RCC 7860 (cell line): ENCODE measurements at places on chromosomes 1 and 21.
A peak's percentile ranks its signal among the peaks of the same experiment; 100 is the strongest.

- DNase-seq, result no peak
Measured at GRCh38 chr1:32112806-32113375, 5.0 kb downstream of the KPNA6 start.

DNA sequence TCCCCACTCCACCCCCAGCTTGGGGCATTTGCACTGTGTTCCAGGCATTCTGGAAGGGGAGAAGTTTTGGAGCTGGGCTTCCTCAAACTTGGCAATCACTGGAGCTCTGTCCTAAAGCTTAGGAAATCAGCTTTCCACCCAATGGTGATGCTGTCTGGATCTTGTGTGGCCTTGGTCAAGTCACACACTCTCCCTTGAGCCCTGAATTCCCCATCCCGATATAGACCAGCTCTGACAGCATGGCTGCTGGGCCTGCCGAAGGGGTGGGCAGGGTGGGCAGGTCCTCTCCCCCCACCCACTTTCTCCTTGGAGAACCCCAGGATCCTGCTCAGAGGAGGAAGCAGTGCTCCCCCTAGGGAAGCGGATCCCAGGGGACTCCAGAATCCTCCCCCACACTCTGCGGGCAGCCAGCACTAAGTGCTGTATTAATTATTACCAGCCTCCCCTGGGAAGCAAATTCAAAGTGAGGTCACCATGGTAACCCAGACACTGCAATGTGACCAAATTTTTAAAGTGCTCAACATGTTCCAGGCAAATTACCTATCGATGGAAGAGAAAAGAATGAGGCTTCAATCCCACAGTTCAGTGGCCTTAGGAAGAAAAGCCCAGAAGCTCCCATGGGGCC lies 21.3 kb upstream of the LDLRAP1 start:
- peak; percentile 39 for DNase-seq

DNA sequence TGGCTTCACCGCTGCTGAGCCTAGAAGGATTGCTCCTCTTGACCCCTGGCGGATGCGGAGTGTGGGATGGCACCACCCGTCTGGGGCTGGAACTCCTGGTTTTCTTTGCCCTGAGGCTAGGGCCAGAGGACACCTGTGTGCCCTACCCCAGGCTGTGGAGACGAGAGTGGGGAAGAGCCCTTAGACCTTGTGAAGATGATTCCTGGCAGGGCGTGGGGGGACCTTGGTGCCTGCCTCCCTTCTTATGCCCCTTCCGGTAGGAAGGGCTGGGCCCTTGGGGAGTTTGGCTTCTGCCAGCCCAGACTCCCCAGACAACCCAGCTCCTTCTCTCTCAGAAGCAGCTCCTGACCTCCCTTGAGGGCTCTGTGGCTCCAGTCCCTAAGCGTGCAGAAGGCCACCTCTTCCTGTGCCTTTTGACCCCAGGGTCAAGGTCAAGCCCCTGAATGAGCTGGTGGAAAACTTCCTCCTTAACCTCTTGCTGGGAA lies 891 bp downstream of the RPS6KA1 start:
- no peak for DNase-seq

DNA sequence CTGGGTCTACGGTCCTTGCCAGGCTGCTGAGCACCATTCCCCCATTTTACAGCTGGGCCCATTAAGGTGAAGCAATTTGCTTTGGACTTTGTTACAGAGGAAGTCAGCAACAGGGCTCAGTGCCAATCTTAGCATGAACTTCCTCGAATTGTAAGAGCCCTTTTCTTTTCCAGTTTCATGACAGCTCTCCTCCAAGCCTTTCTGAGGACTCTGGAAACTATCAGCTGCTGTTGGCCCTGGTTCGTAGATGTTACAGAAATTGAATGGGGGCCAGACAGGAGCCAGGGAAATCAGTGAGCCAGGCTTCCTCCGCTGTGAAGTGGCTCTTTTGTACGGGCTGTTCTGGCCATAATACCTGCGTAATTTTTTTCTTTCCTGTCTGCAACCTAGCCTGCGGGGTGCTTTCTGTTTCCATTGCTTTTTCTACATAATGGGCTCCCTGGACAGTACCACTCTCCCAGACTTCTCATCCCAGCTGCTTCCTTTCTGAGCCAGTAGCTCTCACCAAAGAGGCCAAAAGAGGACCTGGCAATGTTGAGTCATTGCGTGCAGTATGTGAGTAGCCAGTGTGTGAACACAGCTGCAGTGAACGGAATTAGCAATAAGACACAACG lies 386.3 kb downstream of the DISC1 start:
- no peak for DNase-seq

DNA sequence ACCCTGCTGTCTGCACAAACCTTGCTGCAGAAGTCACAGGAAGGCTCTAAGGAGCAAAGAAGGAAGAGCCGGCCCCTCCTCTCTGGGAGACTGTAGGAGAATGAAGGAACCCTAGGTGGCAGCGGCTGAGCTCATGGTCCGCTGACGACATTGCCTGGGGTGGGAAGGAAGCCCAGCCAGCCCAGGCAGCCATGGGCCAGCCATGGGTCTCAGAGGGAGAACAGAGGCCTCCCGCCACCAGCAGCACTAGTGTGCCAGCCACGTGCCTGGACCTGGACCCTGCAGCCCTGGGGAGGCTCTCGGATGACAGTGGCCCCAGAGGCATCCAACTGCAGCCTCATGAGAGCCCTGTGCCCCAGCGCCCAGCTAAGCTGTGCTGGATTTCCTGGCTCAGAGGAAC lies 49.2 kb upstream of the POFUT2 start:
- no peak for DNase-seq

GRCh38 chr1:176785791-176786190 lies 322.8 kb downstream of the PAPPA2 start:
- no peak for DNase-seq

DNA sequence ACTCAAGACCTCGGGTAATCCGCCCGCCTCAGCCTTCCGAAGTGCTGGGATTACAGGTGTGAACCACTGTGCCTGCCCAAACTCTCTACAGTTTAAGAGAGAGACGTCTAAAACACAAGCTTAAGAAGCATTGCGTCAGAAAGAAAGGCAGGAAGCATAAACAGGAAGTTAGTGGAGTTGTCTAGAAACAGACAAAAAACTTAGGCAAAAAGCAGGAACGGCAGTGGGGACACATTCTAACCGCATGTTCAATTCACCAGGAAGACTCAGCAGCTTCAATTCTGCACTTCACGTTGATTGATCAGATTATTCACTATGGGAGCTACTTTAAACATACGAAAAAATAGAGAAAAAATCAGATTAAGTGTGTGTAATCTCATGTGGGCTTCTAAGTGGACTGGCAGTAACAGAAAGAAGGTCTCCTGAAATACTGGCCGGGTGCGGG lies 7.4 kb downstream of the CFAP74 start:
- no peak for DNase-seq
